ENCODE measurements at places on chromosomes 2 and 18. TPM values are rescaled to one million over a fixed set of nuclear protein-coding genes. Genes with fewer than 3 reads are reported as not detected.
A peak's percentile ranks its signal among the peaks of the same experiment; 100 is the strongest.

DNA sequence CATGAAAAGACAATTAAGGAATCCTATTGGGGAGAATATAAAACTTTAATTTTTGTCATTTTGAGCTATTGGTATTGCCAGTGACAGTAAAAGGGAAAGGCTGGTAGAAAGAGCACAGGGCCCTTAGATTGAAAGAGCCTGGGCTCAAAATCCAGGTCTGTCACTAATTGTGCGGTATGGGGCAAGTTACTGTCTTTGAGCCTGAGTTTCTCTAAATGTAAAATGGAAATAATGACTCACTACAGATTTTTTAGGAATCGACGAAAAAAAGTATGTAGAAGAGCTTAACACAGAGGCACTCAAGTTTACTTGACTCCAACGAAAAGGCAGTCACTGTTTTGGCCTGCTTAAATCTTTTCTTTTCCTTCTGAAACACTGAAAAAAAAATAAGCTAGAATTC lies 7.0 kb downstream of the NDUFV2 start:
- DNase-seq, result no peak

GRCh38 chr2:107810734-107811133 lies 16.0 kb upstream of the RGPD4 start:
- no peak for DNase-seq

MOGAT1 gene
- total RNA-seq, result 0.45 TPM

GYPC gene
- total RNA-seq, result 89.2 TPM

- DNase-seq, result peak; percentile 21
These were observed 201.6 kb downstream of the MGAT5 start for GRCh38 chr2:134455426-134455825.

- DNase-seq, result no peak
These were observed 55.8 kb downstream of the SLC8A1 start for GRCh38 chr2:40396124-40396523.

GRCh38 chr2:172098650-172099471 lies 3.8 kb downstream of the DLX2 start:
- peak; percentile 65 for DNase-seq

FBLN7 gene
- total RNA-seq, result 2.3 TPM

- DNase-seq, result no peak
These were observed 102.0 kb downstream of the CPO start for GRCh38 chr2:207041279-207041678.

- no peak for DNase-seq
These were observed 17.0 kb downstream of the TCF4 start for GRCh38 chr18:55570966-55571365.

DNA sequence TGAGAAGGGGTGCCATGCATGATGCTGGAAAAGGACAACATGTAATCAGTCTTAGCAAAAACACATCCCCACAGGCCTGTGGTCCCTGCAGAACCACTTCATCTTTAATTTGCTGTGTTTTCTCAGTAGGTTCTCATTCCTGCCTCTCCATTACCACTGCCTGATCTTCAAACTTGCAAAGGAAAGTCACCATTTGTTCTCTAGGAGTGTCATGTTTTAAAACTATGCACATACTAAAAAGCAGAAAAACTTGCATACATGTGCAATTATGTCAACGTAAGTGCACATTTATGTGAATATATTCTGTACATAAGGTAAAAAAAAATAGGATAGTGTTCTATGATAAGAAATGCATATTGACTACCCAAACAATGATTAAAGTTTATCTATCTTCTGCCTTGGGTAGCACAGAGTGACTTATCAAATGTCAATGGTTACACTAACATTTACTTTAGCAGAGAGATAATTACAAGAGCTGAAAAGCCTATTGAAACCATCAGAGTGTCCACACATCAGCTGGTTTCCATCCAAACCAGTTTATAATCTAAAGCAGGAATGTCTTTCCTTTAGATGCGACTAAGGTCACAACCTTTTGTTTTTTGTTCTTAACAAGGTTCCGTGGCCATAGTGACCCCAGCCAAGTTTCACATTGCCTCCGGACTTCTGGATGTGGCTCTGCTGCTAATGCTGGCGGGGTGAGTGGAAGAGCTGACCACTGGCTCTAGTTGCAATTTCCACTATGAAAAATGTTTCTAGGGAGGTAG lies 58.7 kb upstream of the RMDN2 start:
- DNase-seq, result no peak

MGAT4A gene
- 46.0 TPM for total RNA-seq

DNA sequence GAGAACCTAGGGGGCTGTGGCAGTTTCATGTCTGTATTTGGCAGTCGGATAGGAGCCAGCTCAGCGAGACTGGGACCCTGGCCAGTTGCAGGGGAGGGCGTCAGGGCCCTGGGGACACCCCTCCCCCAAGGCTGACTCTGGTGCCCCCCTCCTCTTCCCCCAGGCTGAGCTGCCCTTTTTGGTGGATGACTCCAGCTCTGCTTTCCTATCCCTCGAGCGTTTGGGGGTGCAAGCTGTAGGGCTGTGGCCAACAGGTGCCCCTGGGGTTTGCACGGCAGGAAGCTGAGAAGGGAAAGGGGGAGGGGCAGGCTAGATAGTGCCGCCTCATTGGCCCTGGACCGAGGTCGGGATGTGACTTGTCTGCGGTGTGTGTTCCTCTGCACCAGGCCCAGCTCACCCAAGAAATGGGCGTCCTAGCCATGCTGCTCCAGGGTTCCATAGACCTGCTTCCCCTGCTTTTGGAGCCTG lies 26.4 kb downstream of the SPEG start:
- DNase-seq, result no peak

GRCh38 chr18:47280121-47280520 lies 28.7 kb upstream of the SKOR2 start:
- no peak for DNase-seq

- DNase-seq, result no peak
These were observed 246.7 kb downstream of the BABAM2 start for GRCh38 chr2:28137221-28137620.

GRCh38 chr2:240931319-240931949 lies 25.3 kb downstream of the CROCC2 start:
- peak; percentile 51 for DNase-seq

GRCh38 chr2:27772804-27773203 lies 1.3 kb downstream of the MRPL33 start:
- no peak for DNase-seq

CASP10 gene
- total RNA-seq, result 14.3 TPM

DNA sequence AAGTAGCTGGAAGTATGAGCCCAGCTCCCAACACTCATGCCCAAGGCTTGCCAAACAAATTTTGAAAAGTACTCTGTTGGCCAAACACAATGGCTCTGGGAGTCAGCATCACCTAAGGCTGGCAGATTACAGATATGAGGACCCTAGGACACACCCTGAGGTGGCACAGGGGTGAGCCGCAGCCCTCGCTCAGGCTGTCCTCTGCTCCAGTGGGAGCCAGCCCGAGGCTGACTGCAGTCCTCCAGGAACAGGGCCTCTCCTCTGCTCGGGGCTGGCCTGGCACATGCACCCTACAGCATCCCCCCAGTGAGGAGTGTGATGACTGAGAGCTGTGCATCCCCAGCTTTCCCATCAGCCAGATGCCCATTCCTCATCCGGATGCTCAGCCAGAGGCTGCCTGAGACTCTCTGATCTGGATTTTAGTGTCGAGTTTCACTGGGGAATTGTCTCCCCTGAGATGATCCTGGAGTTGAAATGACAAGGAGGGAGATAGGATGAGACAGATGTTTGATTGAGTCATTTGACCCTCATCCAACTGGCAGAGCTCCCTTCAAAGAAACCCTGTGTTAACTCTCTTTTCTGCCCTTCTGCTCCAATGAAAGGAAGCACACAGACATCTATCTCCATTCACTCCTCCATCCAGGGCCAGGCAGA lies 269.3 kb upstream of the NCKAP5 start:
- no peak for DNase-seq

GRCh38 chr2:208311321-208311720 lies 45.3 kb downstream of the PIKFYVE start:
- DNase-seq, result no peak

DNA sequence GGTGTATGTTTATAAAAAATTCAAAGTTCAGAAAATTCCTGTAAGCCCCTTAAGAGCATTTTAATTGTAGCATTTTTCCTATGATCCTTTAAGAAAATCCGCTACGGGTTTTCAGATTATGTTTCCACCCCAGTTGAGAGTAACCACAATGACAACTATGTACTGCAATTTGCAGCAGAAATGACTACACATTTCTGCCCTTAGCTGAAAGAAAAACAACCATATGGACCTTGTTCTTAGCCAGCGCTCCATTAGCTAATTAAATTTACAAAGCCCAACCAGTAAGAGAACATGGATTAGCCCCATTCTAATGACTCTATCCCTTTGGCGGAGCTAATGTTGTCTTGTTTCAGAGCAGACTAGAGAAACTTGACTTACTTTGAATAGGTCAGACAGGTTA lies 247.6 kb downstream of the SLC8A1 start:
- DNase-seq, result no peak

- no peak for DNase-seq
These were observed 172.8 kb upstream of the RBMS1 start for GRCh38 chr2:160666154-160667060.

GRCh38 chr2:113237604-113238160 lies 41.0 kb downstream of the PAX8 start:
- no peak for DNase-seq

DNA sequence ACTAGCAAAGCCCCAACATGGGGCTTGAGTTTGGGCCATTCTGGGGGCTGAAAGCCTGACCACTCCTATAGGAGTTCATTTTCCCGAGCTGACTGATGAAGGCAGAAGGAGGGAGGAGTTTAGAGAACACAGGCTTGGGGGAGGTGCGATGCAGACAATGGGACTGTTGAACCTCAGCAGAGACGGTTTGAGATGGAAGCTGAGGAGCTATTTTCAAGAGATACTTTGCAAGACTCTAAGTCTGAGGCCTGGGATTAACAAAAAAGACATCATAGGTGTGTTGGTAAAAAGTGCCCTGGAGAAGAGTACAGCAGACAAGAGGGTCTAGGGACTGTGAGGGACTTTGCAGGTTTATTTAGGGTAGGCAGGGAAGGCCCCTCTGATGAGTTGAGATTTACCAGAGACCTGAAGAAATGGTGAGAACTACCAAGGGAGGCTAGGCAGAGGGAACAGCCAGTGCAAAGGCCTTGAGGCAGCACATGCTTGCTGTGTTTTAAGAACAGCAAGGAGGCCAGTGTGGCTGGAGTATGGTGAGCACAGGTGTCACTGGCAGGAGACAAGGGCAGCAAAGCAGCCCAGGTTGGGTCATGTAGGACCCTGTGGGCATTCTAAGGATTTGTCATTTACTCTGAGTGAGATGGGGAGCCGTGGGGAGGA lies 31.6 kb downstream of the PCBP1 start:
- no peak for DNase-seq

GRCh38 chr2:121390082-121390692 lies 105.2 kb upstream of the TFCP2L1 start:
- DNase-seq, result no peak

NUP35 gene
- 21.1 TPM for total RNA-seq

CDH19 gene
- total RNA-seq, result 160 TPM

DNA sequence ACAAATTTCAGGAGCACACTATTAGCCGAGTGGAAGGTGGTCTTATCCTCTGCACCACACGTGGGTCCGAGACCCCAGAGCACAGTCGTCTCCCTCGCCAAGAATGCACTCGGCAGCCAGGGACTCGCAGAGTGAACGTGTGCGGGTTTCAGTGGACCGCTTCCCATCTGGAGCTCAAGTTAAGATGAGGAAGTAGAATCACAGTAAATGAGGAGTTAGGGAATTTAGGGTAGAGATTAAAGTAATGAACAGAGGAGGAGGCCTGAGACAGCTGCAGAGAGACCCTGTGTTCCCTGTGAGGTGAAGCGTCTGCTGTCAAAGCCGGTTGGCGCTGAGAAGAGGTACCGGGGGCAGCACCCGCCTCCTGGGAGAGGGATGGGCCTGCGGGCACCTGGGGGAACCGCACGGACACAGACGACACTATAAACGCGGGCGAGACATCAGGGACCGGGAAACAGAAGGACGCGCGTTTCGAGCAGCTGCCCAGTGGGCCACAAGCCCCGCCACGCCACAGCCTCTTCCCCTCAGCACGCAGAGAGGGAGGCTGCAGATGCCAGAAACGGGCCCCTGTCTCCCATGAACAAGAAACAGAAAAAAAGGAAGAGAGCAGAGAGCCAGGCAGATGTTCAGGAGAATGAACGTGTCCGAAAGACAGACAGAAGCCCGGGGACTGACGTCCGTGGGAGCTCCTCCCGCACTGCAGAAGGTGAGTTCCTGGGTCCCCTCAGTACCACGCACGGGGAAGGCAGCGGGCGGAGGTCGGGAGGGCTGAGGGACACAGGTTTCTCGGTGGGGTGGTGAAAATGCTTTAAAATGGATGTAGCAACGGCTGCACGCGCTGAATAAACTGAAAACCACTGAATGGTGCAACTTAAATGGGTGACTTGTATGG lies 5.4 kb upstream of the KCNG2 start:
- DNase-seq, result peak; percentile 50

DNA sequence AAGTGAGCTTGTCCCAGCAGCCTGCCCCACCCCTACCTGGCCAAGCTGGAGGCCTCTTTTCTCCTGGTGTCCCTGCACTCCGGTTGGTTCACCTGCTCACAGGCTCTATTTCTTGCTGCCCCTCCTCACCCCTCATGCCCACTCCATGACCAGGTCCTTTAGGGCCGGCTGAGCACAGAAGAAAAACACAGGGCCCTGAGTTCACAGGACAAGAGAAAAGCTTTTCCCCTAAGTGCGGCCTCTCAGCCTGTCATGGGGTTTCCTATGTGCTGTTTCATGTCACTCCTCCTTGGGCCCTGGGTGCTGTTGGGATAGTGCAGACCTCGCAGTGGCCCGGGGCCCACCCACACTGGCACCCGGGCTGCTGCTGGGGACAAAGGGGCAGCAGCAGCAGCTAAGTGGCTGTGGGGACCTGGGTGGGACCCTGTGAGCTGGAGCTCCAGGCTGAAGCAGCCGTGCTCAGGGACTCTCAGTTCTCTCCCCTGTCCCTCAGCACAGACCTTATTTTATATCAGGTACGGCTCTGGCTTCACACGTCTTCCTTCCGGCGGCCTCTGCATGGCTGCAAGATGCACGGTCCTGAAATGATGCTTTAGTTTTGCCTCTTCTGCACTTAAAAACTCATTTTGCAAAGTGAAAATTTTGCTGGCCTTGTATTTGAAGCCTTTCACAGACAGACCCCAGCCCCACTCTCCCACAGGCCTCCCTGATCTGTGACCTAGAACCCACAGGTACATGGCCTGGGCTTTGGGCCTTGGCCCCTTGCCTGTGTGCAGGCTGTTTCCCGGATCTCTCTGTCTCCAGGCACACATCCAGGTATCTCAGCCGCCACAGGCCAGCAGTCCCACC lies 71.8 kb downstream of the SH3RF3 start:
- DNase-seq, result no peak

DNA sequence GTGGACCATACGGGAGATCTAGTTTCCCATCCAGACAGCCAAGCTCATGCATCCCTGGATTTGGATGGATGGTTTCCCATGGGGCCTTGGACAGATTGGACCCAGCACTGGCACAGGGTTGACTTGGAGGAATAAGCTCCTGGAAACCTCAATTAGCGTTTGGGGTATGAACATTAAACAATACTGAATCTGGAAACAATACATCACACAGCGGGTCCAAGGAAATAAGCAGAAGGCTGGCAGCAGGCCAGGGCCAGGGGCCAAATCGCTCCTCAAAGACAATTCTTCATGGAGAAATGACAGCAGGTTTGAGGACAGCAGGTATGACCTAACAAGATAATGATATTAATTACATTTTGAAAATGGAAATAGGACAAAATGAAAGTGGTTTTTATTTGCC lies 540.6 kb downstream of the RIT2 start:
- no peak for DNase-seq

GRCh38 chr18:22456547-22456946 lies 38.8 kb upstream of the CTAGE1 start:
- no peak for DNase-seq

GKN2 gene
- not detected for total RNA-seq
